COLO829 (cell line): ENCODE measurements at places on chromosomes 7 and 10.

GRCh38 chr7:75639071-75639885 is 99.5 kb downstream of the HIP1 start:
- no peak for DNase-seq

DNA sequence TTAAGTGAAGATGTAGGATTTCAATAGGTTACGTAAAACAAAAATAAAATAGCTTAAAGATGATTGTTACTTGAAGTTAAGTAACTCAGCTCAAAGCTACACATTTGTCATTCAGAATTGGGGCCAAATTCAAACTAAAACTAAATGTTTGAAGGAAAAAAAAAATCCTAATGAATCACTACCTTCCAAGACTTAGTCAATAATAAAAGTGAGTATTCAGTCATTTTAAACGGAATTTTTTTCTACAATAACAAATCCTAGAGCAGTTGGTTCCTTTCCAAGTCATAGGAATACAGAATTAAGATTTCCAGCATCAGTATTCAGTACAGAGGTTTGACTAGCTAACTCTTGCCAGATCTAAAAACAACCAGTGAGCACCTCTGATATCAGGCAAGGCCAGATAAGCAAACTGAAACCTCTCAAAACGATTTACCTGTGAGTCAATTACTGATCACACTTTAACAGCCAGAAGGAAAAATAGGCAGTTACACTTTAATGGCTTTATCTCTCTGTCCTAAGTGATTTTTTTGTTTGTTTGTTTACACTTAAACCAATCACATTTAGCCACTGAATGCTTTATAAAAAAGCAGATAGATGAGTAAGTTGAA is 669.8 kb upstream of the ANKRD30A start:
- DNase-seq = no peak

GRCh38 chr10:69241575-69241974 is 21.4 kb downstream of the HKDC1 start:
- no peak for DNase-seq

GRCh38 chr10:31935678-31936077 is 7.0 kb upstream of the ARHGAP12 start:
- DNase-seq = no peak

- no peak for DNase-seq
Observed at GRCh38 chr10:26555719-26556368, 117.7 kb downstream of the APBB1IP start.

GRCh38 chr10:1665681-1666080 is 71.6 kb downstream of the ADARB2 start:
- DNase-seq = no peak

GRCh38 chr10:21260506-21261149 is 264.9 kb downstream of the SKIDA1 start:
- DNase-seq = no peak

DNA sequence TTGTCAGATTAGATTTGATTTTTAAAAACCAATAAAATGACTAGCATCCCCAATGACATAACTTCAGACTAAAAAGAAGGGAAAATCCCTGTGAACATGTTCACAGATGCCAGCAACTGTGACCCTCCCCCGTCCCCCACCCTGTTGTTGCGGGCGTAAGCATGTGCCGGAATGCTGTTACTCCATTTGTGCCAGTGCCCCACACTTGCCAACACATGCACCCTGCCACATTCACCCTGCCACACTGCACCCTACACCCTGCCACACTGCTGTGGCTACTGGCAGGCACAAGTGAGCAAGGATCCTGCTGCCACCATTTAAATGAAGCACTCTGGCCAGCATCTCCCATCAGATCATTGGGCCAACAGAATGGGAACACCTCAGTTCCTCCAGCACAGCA is 540.2 kb downstream of the GRID1 start:
- no peak for DNase-seq

DNA sequence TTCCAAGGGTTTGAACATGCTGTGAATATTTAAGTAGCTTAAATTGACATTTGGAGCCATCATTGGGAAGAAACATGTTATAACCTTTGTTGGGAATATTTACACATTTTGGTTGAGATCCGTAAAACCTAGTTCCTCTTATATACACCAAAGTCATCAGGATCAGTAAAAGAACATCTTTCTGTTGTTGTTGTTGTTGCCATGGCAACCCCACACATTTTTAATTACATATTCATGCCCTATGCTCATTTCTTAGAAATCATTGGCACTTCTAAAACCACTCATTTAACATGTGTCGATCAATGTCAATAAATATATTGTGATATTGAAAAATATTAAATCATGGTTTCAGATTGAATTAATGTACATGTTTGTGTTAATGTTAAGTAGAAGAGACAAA is 122.6 kb downstream of the POU6F2 start:
- no peak for DNase-seq

DNA sequence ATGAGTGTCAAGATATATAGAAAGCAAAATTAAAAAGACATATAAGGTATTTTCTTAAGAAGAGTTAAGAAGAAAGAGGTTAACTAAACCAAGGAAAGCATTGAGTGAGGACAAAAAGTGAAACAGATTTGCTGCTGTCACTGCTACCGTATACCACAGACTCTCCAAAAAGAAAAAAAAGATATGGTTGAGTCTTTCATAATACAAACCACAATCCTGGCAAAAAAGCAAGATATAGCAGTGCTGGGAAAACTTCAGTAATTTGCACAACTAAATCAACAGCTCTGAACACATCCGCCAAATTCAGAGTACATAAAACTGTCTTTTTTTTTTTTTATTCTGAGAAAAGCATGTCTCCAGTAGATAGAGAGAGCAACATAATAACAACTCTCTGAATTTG is 114.7 kb downstream of the ETV1 start:
- DNase-seq = no peak

GRCh38 chr7:91193141-91193540 is 71.1 kb upstream of the FZD1 start:
- no peak for DNase-seq

- no peak for DNase-seq
Observed at GRCh38 chr7:135761751-135762488, 13.3 kb upstream of the FAM180A start.

- no peak for DNase-seq
Observed at GRCh38 chr7:35760143-35760745, 40.6 kb upstream of the SEPTIN7 start.

GRCh38 chr10:28316696-28317095 is 13.8 kb upstream of the MPP7 start:
- DNase-seq = no peak

DNA sequence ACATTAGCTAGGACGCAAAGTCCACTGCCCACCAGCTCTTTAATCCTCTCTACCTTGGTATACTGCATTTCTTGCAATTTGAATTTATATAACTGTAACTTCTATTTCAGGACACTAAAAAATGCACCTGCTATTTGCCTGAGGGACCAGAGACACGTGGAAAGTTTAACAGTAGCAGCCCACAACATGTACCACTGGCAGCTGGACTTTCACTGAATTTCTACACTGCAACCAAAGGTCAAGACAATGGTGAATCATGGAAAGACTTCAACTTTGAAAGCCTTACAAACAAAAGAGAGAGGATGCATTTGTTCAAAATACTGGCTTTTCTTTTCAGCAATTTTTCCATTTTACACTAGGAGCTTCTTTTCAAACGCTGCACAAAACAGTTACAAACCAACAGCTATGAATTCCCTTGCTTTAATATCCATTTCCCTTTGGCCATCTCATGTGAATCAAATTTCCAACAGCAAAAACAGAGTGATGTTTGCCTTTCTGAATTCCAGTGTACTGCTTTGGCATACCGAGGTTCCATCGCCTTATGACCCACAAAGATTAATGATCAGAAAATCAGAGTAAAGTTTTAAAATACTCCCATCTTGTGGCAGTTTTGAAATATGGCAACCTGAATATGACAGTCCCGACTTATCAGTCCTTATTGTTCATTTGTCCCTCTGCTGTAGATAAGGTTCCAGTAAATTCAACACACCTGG is 29.9 kb upstream of the HNRNPH3 start:
- DNase-seq = peak; percentile 15

DNA sequence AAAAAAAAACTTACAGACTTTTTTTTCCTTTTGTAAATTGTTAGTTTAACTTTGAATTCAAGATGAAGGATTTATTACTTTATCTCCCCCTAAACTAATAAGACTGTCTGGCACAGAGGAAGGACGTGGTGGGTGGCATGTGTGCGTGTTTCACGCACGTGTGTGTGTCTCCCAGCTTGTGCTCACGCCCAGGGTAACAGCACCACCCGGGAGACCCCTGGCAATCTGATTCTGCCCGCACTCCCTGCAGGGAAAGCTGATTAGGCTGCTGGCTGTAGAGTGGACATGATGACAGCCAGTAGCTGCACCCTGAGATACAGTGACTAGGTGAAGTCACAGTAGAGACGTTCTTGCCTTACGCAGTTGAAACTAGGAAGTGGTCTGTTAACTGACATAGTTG is 25.3 kb downstream of the WIPI2 start:
- no peak for DNase-seq

- no peak for DNase-seq
Observed at GRCh38 chr7:90387470-90388240, 15.6 kb upstream of the CLDN12 start.

DNA sequence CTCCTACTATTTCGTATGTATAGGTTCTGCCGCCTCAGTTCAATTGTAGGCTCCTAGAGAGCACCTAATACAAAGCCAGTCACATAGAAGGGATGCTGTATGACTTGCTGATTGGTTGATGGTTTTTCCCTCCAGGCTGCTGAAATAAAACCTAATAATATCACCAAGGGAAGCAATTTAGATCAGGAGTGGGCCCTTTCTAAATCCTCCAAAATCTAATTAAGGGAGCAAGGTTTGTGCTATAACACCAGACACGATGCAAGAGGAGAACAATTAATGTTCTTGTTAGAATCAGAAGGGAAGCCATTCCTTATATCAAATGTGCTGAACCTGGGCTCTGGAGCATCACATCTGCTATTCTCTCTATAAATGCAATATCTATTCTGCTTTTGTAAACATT is 42.0 kb upstream of the SLC13A1 start:
- no peak for DNase-seq

- no peak for DNase-seq
Observed at GRCh38 chr7:79548727-79549126, 95.3 kb upstream of the MAGI2 start.

- no peak for DNase-seq
Observed at GRCh38 chr10:72035252-72035887, 53.0 kb downstream of the SPOCK2 start.

- DNase-seq = no peak
Observed at GRCh38 chr7:87473192-87473591, 2.3 kb downstream of the ABCB4 start.

DNA sequence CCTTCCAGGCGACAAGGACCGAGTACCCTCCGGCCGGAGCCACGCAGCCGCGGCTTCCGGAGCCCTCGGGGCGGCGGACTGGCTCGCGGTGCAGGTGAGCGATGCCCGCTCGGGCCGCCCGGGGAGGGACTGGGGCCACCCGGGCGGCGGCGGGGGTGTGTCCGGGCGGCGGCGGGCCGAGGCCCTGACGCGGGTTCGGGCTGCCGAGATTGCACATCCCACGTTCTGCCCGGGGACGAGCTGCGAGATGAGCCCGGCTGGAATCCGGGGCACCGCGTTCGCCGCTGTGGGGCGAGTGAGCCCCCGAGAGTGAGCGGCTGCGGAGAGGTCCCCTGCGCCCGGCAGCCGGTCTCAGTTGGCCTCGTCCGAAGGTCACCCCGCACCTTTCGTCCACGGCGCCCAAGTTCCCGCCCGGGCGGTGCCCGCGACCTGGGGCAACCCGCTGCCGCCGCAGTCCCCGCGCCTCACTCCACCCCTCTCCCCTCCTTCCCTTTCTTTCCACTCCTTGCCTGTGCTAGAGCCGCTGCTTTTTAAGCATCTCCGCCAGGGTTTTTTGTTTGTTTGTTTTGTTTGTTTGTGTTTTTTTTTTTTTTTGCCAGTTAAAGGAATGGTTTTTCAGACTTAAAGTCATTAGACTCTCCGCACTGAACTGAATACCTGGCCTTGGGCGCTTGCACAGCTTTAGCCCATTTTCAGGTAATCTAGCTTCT is 515 bp downstream of the RALA start:
- DNase-seq = no peak

DNA sequence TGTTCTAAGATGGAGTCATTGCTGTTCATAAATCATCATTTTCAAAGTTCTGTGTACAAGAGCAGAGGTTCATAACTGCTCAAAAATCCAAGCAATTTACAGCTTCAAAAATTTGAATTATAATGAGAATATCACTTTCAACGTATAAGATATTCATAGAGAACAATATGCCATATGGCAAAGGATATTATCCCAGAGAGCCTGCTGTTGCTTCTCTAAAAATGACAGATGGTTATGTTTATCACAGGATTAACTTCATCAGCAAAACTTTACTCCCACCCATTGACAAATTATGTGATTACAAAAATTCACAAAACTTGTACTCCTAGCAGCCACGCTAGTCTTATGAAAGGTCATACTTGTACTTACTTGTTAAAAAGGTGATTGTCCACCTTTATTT is 105.1 kb downstream of the PIP4K2A start:
- DNase-seq = no peak

DNA sequence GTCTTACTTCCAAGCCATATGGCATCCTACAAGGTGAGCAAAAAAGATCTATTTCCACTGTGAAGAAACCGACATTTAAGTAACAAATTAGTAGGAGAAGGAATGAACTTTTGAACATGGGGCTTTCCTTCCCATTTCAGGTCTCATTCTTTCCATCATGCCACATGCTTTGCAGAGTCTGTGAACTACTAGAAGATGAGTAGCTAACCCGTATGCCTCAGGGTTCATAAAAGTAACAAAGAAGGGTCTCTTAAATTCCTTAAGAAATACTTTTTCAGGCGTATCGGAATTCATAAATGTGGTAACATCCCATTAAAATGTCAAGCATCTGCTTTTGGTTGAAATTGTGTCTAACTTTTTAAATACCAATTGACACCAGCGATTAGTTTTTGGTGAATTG is 81.3 kb upstream of the TNS3 start:
- DNase-seq = no peak

DNA sequence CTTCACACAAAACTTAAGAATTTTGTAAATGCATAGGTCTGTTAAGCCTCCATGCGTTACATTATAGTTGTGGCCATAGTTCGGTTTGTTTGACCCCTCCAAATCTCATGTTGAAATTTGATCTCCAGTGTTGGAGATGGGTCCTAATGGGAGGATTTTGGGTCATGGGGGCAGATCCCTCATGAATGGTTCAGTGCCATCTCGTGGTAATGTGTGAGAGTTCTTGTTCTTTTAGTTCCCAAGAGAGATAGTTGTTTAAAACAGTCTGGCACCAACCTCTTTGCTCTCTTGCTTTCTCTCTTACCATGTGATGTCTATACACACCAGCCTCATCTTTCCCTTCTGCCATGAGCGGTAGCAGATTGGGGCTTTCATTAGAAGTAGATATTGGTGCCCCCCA is 264.3 kb downstream of the TCF7L2 start:
- DNase-seq = no peak
